ENCODE measurements at places on chromosomes 7 and 10.

GRCh38 chr10:4046712-4047354 lies 261.8 kb upstream of the KLF6 start:
- no peak for DNase-seq

- no peak for DNase-seq
Measured at GRCh38 chr10:58574058-58574457, 61.4 kb downstream of the BICC1 start.

DNA sequence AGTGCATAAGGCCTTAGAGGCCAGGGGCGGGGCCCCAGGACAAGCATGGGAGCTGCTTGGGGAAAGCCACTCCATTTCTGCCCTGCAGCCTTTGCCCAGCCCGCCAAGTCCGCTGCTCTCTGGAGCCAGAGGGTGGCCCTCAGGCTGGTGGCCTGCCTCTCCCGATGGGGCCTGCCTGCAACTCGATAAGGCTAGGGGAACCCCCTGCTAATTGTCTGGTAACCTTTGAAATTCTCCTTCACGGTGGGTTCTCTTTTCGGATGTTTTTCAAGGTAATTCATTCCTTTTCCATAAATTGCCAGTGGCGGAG lies 94.9 kb downstream of the ZMIZ1 start:
- no peak for DNase-seq

GRCh38 chr7:80720146-80720545 lies 81.7 kb downstream of the CD36 start:
- DNase-seq: no peak

DNA sequence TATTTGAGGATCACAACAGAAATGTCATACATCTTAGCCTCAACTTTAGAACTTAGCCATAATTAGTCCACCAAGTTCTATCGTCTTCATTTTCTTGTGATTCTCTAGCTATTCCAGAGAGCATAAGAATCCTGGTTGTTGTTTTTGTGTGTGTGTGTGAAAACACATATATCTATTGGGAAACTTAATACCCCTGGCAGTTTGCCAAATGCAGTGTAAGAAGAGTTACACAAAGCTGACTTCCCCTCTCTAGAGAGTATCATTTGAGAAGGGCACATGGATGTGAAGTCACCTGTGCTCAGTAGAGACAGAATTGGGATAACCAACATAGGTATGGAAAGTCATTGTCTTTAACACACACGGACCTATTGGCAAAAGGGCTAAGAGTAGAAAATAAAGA lies 19.3 kb downstream of the FOXI2 start:
- DNase-seq: no peak

Data from stimulated activated CD4-positive, alpha-beta T cell treated with anti-CD3 and anti-CD28 coated beads, Interleukin-4, amount 100 ng/mL, for 48 hours (primary cell).